Activated CD4-positive, CD25-positive, alpha-beta regulatory T cell (primary cell): ENCODE measurements at places on chromosomes 6 and 20.

DNA sequence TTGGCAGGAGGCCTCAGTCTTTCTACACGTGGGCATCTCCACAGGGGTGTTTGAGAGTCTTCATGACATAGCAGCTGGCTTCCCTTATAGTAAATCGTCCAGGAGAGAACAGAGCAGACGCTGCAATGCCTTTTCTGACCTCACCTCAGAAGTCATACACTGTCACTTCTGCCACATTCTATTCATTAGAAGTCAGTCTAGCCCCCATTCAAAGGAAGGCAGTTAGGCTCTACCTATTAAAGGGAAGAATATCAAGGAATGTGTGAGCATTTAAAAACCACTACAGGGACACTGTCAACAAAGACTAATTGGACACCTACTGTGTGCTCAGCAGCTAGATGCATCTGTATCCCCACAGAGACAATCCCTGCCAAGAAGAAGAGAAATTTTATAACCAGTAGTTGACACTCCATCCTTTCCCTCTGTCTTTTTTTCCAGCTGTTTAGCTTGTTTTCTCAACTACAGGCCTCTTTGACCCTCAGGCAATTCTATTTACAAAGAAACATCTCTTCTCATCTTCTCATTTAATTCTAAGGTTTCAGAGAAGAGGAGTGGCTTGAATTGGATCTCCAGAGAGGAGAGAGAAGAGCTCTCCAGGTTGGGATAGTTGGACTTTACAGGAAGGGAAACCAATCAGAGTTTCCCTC is 18.6 kb downstream of the ARMC12 start:
- DNase-seq: no peak

GRCh38 chr6:169472786-169473416 is 219.3 kb upstream of the THBS2 start:
- no peak for DNase-seq

GRCh38 chr20:51318058-51318949 is 224.2 kb downstream of the NFATC2 start:
- DNase-seq: peak; percentile 26

DNA sequence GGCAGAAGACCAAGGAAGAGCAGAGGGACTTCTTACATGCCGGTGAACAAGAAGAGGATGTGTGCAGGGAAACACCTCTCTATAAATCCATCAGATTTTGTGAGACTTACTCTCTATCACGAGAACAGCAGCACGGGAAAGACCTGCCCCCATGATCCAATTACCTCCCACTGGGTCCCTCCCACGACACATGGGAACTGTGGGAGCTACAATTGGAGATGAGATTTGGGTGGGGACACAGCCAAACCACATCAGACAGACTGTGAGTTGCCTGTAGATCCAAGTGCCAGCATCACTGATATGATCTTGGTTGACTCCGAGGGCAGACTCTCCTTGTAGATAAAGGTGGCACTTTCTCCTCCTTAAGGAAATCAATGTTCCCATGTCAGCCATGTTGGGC is 414.8 kb upstream of the JARID2 start:
- DNase-seq: no peak

GRCh38 chr20:62059920-62060630 is 5.6 kb downstream of the TAF4 start:
- DNase-seq: no peak

DNA sequence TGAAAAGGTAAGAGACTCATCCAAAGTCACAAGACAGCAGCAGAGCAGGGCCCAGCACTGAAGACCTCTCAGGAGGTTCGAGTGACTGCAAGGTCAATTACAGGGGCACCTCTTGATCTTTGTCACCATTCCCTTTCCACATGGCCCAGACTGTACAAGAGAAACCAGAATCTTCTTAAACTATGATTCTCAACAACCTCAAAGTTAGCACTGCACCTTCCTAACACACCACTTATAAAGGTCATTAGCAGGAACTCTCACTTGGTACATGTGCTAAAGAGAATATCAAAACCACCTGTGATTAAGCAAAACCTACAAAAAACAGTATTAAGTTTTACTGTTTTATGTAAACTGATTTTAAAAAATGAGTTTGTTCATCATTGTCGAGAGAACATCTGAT is 70.2 kb downstream of the DTNBP1 start:
- no peak for DNase-seq

- no peak for DNase-seq
These were observed 292.1 kb downstream of the SOX4 start for GRCh38 chr6:21885532-21886114.

DNA sequence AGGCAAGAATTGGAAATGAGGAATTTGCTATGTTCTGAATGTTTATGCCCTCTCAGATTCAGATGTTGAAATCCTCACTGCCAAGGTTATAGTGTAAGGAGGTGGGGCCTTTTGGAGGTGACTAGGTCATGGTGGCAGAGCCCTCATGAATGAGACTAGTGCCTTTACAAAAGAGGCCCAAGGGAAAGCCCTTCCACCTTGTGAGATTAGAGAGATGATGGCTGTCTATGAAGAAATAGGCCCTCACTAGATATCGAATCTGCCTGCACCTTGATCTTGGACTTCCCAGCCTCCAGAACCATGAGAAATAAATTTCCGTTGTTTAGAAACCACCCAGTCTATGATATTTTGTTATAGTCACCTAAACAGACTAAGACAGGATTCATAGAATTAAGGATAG is 10.4 kb downstream of the ASIP start:
- DNase-seq: no peak

- DNase-seq: no peak
These were observed 31.9 kb upstream of the PSMF1 start for GRCh38 chr20:1086277-1087213.
